Glomerular endothelial cell (primary cell): ENCODE measurements at places on chromosomes 1 and 21. TPM values are rescaled to one million over a fixed set of nuclear protein-coding genes. Genes with fewer than 3 reads are reported as not detected.

The PADI4 gene
- not detected in 2 replicates for total RNA-seq

- no peak for DNase-seq
Measured at GRCh38 chr1:29245876-29246275, 9.6 kb downstream of the PTPRU start.

DNA sequence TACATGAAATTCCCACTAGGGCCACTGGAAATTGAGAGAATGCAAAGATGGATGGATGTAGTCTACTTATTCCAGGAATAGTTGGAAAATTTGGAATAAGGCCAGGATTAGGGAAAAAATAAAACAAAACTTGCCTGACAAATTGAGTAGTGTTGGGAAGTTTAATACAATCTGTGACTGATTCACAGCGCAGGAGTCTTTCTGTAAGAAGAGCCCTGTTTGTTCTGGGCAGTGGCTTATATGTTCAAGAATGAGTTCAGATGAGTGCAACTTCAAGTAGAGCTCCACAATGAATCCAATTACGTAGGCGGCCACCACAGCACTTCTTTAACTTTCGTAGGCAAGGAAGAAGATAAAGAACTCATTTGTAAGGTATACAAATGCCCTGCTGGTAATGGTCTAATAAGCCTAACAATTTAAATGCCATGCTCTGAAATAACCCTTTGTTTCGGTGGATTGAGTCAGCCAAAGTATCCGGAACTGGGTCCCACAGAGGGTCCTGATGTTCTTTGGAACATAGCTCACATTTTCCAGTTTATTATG, 47.1 kb upstream of the KCNE1 start:
- no peak for DNase-seq

- no peak for DNase-seq
Measured at GRCh38 chr1:6345009-6345408, 48.6 kb downstream of the ACOT7 start.

The FTCD gene
- 0.64 TPM in 1 of 2 replicates, not detected in the other for total RNA-seq

DNA sequence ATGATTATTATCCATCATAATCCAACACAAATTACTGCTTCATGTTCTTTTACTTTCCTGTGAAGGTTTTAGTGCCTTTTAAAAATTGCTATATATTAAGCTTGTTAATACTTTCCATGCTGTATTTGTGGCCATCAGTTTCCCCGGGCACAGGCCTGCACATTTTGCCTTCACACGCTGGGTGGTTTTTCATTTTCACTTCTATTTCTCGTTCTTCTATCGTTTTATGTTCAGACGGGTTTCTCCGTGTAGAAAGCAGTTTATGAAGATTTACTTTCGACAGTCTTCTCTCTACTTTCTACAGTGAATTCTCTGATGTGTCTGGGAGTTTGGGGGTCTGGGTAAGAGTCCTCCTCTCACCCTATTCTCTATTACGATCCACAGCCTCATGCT, 9.5 kb downstream of the RUNX3 start:
- DNase-seq: no peak

- no peak for DNase-seq
Measured at GRCh38 chr1:78236716-78237115, 190.9 kb downstream of the GIPC2 start.
